Activated naive CD4-positive, alpha-beta T cell treated with Interleukin-2 at 50 U/mL for 16 hours (primary cell): ENCODE measurements at places on chromosomes 2 and 18.

- no peak for DNase-seq
Measured at GRCh38 chr2:135893374-135893794, 17.1 kb upstream of the MCM6 start.

DNA sequence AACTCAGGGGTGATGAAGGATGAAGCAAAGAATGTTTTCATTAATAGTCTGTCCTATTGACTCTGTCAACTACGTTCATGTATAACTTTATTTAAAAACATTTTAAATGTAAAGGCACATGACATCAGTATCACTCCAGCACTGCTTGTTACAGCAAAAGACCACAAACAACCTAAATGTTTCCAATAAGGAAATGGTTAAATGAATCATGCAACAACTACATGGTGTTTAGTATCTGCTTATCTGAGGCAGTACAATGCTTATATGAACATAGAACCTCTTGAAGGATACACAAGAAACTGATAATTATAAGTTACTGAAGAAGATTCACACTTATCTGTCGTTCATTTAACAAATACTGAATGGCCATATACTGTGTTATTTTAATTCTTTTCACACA is 8.4 kb downstream of the BARD1 start:
- no peak for DNase-seq

DNA sequence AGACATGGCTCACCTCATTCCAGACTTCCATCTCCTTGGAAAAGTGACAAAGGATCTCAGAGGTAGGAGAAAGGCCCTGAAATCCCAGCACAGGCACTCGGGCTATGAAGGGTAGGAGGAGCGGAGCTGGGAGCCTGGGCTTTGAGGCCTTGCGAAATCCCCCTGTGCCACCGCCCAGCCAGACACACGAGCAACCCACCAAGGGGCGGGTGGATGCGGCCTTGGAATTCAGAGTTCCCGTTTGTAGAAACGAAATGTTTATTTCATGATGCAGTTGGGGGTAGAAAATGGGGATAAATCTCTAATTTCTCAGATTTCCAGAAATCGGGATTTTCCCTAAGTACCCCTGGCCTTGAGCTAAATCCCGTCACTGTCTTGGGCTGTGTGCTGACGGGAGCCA is 177.1 kb upstream of the HDAC4 start:
- DNase-seq, result no peak

GRCh38 chr2:23146011-23146410 is 239.0 kb upstream of the KLHL29 start:
- no peak for DNase-seq

DNA sequence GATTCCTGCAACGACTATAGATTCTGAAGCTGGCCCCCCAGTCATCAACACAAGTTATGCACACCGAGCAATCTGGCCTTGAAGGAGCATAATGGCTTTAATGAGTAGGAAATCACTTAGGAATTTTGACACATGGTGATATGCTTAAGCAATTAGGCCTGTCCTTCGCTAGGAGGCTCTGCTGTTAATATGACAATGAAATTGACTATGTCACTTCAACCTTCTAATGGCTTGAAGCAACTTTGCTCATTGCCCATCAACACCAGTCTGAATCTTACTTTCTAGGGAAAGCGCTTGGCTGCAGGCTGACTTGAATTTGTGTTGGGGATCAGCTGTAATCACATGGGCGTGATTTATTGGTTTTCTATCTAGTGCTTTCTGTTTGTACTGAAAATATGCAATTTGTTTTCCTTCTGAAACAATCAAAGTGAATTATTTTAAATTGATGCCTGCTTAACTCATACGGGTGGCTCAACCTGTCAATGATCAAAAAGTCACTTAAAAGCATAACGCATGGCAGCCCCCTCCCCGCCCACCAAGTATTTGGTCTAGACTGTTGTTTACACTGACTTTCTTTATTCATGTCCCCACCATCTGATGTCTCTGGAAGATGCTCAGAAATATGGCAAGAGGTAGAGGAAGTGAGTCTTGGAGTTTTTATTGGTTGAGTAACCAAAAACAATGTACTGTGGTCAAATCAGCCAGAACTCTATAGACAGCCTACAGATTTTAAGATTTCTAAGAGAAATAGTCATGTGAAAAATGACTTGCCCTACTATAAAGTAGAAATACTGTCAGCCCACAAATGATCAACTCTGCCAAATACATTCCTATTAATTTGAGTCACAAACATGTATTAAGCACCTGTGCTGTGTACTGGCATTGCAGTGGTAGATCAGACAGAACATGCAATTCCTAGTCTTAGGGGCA is 344.9 kb downstream of the RBM43 start:
- no peak for DNase-seq

GRCh38 chr2:27080140-27080469 is 1.7 kb downstream of the EMILIN1 start:
- DNase-seq, result no peak
